ENCODE measurements at places on chromosomes 2 and 18.

GRCh38 chr2:203656522-203657287, 49.7 kb upstream of the CD28 start:
- DNase-seq = no peak

- no peak for DNase-seq
Observed at GRCh38 chr2:26756337-26756736, 7.7 kb upstream of the SLC35F6 start.

DNA sequence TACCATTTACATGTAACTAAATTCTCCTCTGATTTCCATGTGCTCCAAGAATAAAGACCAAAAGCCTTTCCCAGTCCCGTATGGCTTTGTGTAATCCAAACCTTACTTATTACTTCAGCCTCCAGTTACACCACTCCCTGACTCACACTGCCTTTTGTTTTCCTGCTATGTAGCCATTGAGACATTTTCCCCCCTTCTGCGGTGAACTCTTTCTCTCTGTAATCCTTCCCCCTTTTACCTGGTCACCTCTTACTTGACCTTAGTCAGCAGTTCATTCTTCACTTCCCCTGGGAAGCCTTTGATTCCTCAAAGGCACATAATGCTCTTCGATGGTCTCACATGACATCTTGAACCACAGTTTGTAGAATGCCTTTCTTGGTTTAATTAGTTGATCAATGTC, 256.0 kb upstream of the FANCL start:
- no peak for DNase-seq

GRCh38 chr2:189566046-189566445, 14.5 kb downstream of the SLC40A1 start:
- no peak for DNase-seq

- DNase-seq = no peak
Observed at GRCh38 chr2:229660951-229661350, 53.4 kb downstream of the DNER start.

DNA sequence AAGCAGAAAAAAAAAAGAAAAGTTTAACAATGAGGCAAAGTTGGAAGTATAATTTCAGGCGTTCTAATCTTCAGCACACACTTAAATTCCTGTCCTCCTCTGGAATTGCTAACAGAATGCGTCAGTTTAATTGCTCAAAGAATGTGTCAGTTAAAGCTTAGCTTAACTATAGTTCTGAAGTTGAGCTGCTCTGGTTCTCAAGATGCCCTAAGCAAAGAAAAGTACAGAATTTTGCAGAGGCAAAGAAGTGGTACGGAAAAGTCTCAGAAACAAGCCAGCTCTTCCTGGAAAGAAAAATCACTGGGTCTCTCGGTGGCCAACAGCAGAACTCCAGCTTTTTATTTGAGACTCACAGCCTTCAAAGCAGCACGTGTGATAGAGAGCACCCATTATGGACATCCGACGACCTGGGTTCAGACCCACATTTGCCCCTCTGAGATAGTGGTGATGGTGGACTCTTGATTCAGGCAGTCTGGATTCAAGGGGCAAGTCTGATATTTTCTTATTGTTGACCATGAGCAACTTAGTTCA, 22.2 kb upstream of the MYO3B start:
- no peak for DNase-seq

- no peak for DNase-seq
Observed at GRCh38 chr2:143261986-143262385, 132.8 kb downstream of the ARHGAP15 start.

DNA sequence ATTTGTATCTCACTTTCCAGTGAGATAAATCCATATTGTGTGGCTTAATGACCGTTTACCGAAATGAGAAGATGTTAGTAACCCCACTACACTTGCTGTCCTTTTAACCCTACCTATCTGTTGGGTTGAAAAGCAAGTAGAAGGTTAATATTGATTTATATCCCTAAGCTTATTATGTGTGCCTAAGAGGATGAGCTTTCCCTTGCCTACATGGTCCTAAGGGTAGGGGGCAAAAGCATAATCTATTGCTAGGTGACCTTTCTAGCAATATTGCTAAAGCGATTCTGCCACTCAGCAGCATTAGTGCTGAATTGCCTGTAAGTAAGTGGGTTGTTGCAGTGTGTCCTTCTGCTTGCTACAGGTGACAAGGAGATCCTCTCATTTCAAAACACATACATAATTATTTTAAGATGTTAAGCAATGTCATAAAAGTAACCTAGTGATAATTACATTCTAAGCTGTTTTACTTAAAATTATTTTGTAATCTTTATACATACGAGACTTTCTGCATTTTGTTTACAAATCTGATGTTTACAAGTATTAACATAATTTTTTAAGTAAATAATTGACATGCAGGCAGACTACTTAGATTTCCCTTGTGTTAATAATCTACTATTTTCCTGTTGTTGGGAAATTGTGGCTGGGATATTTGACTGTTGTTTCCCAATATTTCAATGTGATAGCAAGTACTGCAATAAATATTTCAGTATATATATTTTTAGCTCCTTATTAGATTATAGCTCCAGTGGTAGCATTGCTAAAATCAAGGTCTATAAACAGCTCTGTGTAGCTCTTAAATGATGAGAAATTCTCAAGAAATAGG, 49.1 kb upstream of the CABYR start:
- no peak for DNase-seq

- DNase-seq = no peak
Observed at GRCh38 chr2:38771632-38772031, 6.4 kb upstream of the GEMIN6 start.

- DNase-seq = no peak
Observed at GRCh38 chr2:197073270-197073669, 146.8 kb upstream of the PGAP1 start.

GRCh38 chr2:18209934-18210639, 331.6 kb downstream of the KCNS3 start:
- DNase-seq = no peak

DNA sequence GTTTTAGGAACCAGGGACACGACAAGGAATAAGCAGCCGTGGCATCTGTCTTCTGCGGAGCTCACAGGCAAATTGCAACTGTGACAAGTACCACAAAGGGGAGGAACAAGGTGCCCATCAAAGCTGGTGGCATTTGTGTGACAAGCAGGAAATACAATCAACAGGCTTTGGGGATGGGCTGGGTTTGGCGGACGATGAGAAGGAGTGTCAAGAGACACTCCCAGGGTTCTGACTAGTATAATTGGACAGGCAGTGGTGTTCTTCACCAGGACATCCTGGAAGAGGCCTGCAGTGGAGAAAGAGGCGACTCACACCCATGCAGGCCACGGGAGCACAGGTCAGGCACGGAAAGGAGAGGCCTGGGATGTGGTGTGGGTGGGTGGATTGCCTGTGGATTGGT, 14.2 kb upstream of the SPATA3 start:
- no peak for DNase-seq

- peak; percentile 52 for DNase-seq
Observed at GRCh38 chr18:79546781-79547272, 132.8 kb upstream of the CTDP1 start.

DNA sequence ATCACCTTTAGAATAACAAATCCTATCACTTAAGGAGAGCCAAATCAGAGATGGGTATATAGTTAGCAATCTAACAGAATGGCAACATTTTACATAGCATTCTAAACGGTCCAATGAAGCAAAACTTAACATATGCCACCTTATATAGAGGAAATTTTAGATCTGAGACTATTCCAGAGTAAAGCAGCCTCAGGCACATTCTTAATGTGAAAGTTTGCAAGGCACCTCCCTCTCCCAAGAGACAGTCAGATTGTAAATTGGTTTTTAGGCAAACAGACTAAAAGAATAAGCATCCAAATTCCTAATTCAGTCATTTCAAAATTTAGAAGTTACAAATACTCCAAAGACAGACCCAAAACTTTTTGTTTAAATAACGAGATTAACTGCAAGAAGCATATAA, 292.9 kb downstream of the STK39 start:
- DNase-seq = no peak

DNA sequence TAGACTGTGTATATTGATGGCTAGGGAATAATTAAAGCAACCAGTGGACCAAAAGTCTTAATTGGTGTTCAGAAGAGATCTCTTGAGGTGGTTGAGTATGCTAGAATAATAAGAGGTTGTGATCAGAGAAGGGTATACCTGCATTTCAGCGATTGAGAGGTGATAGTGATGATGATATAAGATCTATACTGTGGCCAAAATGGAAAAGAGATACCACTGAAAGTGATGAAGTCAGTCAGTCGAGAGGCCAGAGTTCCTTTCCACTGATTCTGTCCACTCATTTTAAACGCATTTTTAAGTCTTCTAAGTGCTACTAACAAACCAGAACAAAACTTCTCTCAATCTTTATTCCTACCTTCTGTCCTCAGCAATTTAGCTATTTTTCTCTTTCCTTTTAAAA, 32.9 kb downstream of the ACTR3 start:
- no peak for DNase-seq

GRCh38 chr2:185780890-185781289, 42.3 kb downstream of the FSIP2 start:
- DNase-seq = no peak

DNA sequence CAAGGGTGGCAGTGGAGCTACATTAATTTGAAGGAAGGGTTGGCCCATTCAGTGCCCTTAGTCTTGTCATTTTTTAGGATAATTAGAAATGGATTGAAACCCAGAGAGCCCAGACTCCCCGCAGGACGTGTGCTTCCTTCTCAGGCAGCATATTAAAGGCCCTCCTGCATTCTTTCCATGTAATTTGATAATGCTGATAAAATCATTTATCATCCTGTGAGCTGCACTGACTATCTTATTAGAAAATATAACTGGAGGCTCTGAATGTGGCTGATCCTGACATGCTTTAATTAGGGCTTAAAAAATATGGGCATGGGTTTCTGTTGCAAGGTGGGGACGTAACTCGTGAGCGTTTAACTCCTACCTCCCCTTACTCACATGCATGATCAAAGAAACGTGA, 148.1 kb downstream of the ACKR3 start:
- DNase-seq = no peak

DNA sequence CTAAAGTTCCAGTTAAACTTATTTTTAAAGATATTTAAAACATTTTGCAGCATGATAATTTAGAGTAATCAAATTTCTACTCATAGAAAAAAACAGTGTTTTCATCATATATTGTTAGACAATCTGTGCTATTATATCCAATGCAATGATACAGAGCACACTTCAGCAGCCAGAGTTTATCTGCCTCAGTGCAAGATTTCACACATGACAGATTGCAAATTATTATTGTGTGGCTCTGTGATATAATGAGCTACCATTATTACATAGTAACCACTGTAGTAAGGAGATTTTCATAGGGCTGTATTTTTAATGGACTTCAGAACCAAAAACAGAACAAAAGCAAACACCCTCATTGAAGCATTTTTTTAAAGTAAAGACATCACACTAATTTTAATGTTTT, 762.4 kb downstream of the DSC3 start:
- no peak for DNase-seq

- DNase-seq = no peak
Observed at GRCh38 chr2:182866461-182867406, at the start of gene FRZB. Gene FRZB (minus strand): TSS chr2:182866637. CDS start chr2:182866552, 85 bp downstream.

- DNase-seq = no peak
Observed at GRCh38 chr2:54038835-54039234, 68.0 kb upstream of the PSME4 start.

DNA sequence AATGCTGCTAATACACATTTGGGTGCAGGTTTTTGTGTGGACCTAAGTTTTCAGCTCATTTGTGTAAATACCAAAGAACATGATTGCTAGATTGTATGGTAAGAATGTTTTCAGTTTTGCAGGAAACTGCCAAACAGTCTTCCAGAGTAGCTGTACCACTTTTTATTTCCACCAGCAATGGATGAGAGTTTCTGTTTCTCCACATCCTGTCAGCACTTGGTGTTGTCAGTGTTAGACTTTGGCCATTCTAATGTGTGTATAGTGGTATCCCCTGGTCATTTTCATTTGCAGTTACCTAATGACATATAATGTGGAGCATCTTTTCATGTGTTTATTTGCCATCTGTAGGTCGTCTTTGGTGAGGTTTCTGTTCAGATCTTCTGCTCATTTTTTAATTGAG, 336.4 kb downstream of the GBX2 start:
- no peak for DNase-seq

GRCh38 chr2:72198532-72199241, 51.0 kb upstream of the CYP26B1 start:
- no peak for DNase-seq

DNA sequence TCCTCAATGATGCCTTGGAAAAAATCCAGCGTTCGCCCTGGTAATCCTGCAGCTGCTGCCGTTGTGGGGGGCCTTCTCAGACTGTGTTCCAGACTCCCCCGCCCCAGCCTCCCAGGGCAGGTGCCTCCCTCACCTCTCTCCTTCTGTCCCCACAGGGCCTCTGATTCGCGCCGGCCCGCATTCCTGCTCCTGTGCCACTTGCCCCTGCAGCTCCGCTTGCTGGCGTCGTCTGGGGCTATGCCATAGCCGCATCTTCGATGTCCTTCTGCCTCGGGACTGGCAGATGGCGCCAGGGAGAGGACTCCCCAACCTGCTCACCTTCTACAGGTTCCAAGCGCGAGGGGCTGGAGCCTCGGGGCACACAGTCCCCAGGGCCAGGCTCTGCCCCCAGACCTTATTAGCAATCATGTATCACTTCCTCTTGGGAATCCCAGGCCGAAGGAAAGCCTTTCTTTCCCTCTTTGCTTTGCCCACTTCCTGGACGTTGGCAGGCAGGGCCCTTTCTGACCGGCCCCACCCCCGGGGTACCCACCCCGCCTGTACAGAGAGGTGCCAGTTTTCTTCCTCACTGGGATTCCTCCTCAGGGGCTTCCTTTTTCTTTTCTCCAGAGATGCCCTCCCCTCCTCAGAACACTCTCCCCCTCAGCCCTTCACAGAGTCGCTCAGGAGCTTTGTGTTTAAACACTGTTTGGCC, 4.4 kb downstream of the SPATA3 start:
- no peak for DNase-seq

DNA sequence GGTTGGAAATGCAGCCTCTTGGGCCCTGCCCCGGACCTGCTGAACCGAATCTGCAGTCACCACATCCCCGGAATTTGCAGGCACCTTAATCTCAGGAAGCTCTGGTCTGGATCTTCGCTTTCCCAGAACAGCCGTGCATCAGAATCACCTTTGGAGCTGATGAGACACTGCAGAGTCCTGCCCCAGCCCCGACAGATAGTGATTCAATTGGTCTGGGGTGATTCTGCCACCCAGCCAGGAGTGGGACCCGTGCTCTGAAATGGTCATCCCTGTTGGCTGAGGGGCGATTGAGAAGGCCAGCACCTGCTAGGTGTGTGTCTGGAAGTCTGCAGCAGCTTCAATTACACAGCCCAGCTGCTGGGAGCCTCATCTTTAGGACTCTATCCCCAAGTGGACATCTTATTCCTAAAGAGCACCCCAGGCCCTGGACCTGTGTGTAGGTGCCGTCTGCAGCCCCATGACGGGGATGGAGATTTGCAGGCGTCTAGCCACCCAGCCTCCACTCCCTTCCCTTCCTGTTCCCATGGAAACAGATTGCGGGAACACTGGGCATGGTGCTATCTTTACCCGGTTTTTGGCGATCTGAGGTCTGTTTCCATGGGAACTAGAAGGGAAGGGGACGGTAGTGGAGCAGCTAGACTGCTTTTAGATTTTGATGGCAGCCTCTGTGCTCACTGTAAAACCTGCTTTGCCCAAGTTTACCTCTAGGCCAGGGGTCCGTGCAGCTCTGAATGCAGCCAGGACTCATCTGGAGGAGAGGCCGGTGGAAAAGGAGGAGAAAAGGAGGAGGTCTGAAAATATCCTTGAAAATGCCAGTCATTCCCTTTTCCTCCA, 156.1 kb downstream of the LDLRAD4 start:
- DNase-seq = no peak

GRCh38 chr2:115880558-115880957, 1438.1 kb downstream of the DPP10 start:
- DNase-seq = no peak

Measured in NCI-H1048 (cell line).